Amygdala (tissue), 56 donors: ENCODE measurements at places on chromosomes 3 and 15.

GRCh38 chr3:6717026-6717943 is 143.6 kb upstream of the GRM7 start:
- DNase-seq, result no peak

DNA sequence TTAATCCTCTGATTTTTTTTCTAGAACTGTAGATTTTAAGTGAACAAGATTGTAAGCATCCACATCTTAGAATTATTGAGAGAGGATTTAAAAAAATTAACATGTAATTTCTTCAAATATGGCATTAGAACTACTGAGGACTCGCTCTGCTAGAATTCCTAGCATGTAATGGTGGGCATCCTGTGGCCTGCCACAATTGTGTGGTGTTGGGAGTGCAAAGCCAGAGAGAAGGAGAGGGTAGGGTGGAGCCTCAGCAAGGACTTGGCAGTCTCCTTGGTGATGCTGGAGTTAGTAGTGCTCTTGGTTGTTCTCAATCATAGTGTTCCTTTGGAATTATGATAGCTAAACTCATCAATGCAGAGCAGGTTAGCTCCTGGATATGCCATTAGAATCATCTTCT is 443.9 kb upstream of the TBL1XR1 start:
- no peak for DNase-seq

DNA sequence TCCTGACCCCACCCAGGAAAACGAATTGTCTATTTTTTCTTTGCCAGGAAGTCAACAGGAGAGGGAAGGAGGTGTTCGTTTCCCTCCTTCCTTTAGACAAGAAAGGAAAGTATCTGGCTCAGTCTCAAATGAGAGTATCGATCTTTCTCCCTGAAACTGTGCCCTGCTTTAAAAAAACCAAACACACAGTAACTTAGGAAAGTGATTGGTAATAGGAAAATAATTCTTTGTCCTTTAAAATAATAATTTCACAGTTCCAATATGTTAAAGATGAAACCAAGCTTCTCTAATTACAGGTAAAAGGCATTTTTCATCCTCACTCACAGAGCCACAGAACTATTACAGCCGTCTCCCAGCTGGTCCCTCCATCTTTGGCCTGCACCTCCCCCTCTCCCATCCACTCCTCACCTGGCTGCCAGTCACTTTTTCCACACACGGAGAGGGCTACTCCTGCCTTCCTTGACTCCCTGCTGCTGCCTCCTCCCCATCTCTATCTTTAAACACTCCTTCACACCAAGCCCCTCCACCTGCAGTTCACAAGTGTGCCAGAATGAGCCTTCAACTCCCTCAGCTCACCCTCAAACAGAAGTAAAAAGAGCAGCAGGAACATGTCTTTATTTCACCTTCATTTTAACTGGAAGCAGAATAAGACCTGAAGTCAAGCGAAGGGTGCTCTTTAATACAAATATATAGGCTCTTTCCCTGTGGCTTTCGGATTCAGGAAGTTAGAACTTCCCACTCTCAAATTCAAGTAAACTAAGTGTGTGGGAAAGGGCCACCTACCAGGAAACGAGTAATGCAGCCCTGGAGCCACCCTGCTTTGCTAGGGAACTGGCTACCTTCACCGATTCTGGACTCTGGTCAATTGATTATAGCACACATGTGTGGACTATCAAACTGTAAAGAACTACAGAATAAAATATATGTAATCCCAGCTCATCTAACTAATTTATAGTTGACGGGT is 116.4 kb downstream of the SENP2 start:
- DNase-seq, result no peak

GRCh38 chr15:67207555-67208207 is 46.8 kb downstream of the AAGAB start:
- no peak for DNase-seq

- DNase-seq, result no peak
These were observed 409.8 kb downstream of the FGF12 start for GRCh38 chr3:192317564-192317963.

DNA sequence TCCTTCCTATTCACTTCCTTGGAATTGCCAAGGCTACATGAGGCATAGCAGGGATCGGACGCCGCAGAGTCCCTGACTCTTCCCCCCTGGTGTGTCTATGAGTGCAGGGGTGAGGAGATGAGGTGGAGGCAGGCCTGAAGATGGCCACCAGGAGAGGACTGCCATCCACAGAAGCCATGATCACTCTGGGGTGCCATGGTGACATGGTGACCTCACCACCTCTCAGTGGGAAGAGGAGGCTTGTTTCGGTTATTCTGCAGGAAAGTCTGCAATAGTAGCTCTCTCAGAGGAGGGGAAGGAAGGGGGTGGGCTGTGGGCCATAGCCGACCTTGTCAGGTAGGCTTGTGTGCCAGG is 57.0 kb upstream of the LIMD1 start:
- DNase-seq, result no peak

DNA sequence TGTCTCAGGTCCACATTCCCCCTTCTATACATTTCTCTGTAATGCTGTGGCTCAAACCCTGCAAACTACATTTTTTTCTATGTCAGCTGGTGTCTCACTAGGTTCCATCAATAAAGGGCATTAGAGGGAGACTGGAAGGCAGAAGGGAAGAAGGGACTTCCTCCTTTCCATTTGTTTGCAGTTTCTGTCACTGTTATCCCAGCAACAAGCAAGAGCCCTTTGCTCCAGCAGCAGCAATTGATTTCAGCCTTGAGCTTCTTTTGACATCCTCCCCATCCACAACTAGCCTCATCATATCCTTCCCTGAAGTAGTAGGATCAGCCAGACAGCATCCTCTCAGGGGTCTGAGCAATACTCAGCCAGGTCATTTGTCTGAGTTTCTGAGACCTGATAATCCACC is 5.3 kb upstream of the NCK1 start:
- DNase-seq, result no peak

GRCh38 chr3:129504471-129505100 is 23.9 kb upstream of the RHO start:
- DNase-seq, result no peak
